ENCODE measurements at places on chromosomes 7 and 10.

DNA sequence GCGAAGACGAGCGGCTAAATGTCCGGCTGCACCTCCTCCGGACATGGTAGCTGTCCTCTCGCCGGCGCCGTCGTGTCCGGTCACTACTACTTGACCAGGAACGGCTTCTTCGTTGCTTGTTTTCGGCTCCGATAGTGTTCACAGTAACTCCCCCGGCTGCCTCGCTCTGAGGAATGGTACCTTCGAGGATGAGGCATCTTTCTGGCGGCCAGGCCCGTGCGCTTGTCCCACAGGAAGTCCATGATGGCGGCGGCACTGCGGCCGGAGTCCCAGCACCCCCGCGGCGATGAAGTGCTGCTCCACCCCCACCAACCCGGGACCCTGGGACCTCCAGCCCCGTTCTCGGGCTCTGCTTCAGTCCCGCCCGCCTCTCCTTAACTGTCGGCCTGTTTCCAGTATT is 11.0 kb upstream of the CCDC126 start:
- no peak for DNase-seq

DNA sequence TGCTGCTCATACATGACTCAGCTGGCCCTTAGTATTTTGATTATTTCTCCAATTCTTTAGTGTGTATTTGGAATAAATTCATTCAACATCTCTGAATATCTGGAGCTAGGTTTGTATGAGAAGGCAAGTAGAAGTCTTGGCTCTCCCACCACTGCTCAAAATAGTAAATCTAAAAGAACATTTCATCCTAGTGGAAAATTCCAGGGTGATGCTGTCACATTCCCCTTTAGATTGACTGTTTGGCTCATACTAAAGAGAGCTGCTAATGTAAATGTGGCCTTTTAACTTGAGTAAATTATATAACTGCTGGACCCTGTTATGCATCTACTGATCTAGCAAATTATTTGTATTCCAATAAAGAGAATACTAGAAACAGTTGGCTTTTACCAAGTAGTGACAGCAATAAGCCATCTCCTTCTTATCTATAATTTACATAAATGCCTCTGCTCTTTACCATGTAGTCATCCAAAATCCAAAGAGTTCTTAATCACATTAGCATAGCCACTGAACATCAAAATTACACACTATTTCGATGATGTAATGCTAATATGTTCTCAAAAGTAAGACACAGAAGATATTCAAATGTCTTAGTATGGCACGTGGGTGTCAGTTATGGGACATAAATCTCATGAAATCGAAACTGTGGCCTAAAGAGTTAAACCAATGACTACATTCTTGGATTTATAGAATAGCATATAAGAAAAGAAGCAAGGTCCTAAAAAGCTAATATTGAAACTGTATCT is 86.9 kb upstream of the KCND2 start:
- DNase-seq = no peak

GRCh38 chr10:27104919-27105318 is 4.6 kb upstream of the ANKRD26 start:
- DNase-seq = no peak

- DNase-seq = no peak
Measured at GRCh38 chr7:39950473-39951225, 593 bp downstream of the CDK13 start.

DNA sequence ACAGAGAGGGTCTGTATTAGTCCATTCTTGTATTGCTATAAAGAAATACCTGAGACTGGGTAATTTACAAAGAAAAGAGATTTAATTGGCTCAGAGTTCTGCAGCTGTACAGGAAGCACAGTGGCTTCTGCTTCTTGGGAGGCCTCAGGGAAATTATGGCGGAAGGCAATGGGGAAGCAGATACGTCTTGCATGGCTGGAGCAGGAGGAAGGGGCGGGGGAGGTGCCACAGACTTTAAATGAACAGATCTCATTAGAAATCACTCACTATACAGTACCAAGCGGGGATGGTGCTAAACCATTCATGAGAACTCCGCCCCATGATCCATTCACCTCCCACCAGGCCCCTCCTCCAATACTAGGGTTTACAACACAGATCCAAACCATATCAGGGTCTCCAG is 3.7 kb upstream of the CALU start:
- DNase-seq = no peak

GRCh38 chr10:120188950-120189349 is 268.1 kb upstream of the PLPP4 start:
- no peak for DNase-seq

- DNase-seq = no peak
Measured at GRCh38 chr10:25102147-25102822, 72.5 kb upstream of the GPR158 start.

DNA sequence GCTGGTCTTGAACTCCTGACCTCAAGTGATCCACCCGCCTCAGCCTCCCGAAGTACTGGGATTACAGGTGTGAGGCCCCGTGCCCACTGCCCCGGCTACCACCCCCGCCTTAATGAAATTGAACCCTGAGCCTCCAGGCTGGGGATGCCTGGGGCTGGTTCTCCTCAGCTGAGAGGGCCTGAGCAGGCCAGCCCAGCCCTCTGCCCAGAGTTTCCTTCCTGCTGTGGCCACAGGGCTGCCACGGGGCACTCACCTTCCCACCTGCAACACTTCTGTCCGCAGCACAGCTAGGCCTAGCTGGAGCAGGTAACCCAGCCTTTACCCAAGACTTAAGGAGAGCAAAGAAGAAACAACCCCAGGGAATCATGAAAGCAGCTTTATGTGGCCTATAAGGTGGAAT is 78.1 kb upstream of the ANLN start:
- no peak for DNase-seq

- no peak for DNase-seq
Measured at GRCh38 chr7:163298-163695, 29.1 kb upstream of the FAM20C start.

DNA sequence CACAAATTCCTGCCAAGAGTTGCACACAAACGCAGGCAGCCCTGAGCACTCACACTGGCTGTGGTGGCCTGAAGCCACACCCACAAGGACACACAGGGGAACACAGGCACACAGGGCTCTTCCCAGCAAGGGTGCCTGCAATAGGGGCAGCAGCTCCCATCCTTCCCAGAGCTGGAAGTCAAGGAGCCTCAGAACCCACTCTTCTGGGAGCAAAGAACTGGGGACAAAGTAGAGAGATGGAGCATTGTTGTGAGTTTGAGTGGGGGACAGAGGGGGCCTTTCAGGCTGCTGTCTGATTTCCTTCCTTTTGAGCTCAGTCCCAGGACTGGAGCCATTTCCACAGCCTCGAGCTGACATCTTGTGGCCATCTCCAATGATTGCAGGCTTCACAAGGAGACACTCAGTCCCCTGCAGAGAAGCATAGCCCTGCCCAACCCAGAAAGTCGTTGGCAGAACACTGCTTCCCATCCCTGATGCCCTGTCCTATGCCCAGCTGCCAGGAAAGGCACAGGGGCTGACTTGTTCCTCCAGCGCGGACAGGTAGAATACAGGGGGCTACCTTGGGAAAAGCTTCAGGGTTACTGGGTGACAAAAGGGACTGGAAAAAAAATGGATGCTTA is 34.4 kb upstream of the SLF2 start:
- DNase-seq = no peak

DNA sequence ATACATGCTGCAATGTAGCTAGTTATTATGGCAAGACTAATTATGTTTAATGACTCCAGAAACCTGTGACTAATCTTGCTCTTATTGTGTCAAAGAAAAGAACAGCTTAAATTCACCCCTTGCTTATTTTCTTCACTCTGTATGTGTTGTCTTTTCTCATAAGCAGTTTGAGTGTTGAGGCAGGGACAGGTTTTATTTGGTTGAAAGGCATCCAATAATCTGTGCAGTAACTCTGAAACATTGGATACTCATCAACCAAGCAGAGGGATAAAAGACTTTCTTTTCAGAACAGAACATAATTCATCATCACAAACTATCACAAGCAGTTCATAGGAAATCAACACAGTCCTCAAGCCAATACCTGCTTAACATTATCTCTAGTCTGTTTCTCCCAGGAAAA is 797.6 kb upstream of the MBL2 start:
- no peak for DNase-seq

GRCh38 chr7:139034336-139034735 is 1.5 kb downstream of the ZC3HAV1L start:
- DNase-seq = no peak

- DNase-seq = no peak
Measured at GRCh38 chr7:154975984-154976383, 26.9 kb downstream of the PAXIP1 start.

GRCh38 chr7:10973942-10974911 is 555 bp downstream of the PHF14 start:
- DNase-seq = no peak

DNA sequence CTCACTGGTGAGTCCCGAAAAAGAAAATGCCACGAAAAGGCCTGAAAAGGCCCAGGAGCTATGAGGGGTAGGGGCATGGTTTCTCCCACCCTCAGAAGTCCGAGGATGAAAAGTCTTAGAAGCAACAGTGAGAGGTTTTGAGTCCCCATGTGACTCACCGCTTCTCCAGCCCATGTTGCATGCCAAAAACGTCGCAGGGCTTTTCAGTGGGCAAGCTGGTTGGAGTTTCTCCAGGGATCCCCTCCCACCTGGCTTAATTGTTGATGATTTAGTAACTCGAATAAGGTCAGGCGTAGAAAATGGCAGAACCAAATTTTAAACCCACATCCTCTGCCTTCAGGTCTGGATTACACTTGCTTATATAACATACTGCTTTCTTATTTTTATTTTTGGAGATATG is 96.3 kb upstream of the ARMC3 start:
- no peak for DNase-seq

DNA sequence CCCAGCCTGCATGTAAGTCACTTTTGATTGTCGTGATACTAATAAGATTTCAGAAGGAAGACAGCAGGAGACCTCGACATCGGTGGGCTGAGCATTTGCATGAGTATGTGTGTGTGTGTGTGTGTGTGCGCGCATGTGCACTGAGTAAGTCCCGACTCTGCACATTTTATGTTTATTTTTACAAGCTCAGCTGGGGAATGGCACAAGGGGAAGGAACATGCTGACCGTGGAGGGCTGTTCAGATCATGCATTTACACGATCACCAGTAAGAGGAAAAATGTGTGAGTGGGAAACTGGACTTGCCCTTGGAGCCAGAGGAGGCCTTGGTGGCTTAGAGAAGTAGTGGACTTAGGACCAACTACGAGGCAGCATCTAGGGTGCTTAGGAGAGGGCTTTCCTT is 41.3 kb downstream of the IL2RA start:
- DNase-seq = no peak

DNA sequence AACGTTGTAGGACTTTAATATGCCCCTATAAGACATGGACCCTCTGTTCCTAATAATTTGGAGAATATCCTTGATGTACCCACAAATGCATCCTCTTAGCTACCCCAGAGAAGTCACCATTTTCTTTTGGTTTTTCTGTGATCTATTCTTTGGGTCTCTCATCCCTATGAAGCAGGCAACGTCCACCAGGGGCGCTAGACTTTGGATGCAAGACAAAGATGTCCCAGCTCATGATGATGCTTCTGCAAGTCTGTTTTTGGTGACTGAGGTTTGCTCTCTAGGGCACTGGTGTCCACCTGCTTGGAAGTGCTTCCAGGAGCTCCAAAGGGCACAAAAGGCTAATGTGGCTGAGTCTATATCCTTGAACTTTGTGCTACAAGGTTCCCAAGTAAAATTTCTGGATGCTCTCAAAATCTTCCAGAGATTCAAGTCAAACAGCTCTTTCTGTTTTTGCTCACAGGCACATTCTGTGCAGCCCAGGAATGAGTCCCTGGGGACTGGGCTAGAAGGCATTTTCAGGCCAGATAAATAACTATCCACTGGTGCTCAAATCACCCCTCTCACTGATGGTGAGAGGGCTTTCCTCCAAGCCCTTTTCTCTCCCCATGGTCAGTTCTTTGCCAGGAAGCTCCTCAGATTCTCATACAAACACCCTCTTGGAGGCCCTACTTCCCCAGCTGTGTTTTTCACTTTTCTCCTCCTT is 166.4 kb downstream of the C7orf25 start:
- no peak for DNase-seq

GRCh38 chr7:28434510-28434909 is 22.2 kb downstream of the CREB5 start:
- DNase-seq = no peak

DNA sequence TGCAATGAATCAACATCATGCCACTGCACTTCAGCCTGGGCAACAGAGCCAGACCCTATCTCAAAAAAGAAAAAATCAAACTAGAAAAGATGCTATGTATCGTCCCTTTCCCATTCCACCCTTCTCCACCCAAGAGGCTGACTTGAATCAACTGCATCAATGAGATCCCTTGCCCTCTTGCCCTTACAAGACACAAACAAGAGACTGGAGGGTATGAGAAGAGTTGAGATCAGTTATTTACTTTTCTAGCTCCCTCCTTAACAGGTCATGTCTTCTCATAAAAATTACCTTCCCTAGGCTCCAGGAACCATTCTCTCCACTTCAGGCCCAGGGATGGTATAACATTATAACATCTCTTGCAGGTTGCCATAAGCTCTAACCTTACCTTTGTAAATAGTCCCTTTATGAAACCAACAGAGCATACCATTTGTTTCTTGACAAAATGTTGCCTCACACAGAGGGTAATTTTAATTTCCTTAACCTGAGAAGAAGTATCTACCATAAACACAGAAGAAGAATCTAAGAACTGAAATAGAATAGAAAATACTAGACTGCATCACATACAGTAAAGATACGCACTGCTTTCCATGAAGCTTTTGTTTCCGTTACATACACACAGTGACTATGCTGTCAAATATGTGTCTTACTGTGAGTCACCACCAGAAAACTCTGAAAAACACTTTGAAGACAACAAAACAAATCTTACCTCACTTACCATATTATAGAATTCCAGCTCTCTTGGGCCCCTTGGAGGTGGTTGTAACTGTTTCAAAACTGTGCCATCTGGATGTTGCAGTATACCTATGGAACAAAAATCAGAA is 30.5 kb downstream of the IPMK start:
- no peak for DNase-seq

- DNase-seq = no peak
Measured at GRCh38 chr7:138654616-138655015, 46.5 kb downstream of the SVOPL start.

DNA sequence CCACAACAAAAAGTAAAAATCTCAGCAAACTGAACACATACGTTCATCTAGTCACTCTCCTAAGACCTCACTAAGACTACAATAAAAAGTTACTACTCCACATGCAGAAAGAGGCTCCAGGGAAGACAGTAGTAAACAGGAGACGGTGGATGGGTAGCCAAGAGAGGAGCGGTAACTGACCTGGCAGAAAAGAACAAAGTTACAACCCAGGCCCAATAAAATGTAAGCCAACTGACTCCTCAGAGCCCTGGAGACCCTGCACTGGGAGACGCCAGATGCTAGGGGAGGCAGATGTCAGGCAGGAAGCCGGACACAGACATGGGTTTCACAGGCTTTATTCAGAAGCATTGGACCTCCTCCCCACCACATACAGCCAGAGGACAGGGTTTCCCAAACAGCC is 181.1 kb upstream of the NFE2L3 start:
- DNase-seq = no peak

- DNase-seq = no peak
Measured at GRCh38 chr10:104043185-104043830, 42.4 kb downstream of the COL17A1 start.

DNA sequence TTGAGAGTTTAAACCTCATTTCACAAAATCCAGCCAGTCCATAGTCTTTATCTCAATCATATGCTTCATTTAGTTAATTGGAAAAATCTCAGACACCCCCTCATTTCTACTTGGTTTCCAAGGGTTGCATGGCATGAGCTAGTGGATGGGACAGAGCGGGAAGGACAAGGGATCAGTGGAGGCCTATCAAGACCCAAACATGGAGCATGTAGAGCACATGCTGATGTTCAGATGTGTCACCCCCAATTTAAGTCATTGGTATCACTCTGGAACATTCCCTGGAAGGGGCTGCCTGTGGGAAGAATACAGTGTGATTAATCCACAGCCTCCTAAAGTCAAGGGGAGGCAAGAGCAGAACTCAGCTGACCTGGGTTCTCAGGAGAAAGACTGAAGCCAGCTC is 2.3 kb downstream of the C10orf71 start:
- no peak for DNase-seq
